ENCODE measurements at places on chromosomes 1 and 21.

- no peak for DNase-seq
Observed at GRCh38 chr1:75203415-75204277, 69.5 kb downstream of the LHX8 start.

DNA sequence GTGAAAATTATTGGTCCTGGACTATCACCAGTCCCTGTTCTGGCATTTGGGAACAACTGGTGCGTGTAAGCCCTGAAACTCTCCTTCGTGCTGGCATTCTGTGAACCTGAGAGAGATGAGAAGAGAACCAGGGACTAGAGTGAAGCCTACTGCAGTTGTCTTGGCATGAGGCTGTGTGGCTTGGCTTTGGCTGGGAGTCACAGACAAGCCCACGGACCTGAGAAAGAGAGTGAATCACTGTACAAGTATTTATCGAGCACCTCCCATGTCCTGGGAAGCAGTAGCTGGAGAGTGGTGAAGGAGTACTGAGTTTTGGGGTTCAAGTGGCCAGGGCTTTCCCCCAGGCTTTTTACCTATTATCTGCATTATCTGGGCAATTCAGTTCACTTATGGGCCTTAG, 63.3 kb downstream of the FGGY start:
- DNase-seq: no peak

- no peak for DNase-seq
Observed at GRCh38 chr1:172935062-172935592, 115.6 kb downstream of the TNFSF18 start.

DNA sequence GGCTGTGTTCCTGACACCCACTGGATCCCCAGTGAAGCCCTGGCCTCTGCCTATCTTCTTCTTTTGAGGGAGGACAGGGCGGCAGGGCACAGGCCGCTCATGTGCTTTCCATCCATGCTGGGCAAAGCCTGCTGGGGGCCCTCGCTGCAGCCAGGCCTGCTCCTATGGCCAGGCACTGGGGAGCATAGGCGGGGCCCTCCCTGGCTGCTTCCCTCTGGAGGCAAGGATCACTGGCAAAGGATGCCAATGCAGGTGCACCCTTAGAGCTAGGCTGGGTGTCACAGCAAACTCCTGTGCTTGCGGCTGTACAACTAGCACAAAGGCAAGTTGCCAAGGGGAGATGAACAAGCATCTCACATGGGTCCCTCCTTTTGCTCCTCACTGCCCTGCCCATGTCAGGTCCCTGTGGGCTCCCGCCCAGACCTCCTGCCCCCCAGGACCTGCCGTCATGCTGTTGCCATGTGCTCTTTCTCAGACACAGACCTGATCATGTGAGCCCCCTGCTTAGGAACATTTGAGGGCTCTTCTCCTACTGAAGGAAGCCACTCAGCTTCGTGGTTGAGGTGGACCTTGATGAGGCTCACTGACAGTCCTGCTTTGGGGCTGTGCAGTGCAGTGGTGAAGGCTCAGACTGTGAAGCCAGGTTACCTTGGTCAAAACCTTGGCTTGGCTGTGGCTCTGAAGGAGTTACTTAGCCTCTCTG, 393.6 kb downstream of the PTPRU start:
- no peak for DNase-seq

DNA sequence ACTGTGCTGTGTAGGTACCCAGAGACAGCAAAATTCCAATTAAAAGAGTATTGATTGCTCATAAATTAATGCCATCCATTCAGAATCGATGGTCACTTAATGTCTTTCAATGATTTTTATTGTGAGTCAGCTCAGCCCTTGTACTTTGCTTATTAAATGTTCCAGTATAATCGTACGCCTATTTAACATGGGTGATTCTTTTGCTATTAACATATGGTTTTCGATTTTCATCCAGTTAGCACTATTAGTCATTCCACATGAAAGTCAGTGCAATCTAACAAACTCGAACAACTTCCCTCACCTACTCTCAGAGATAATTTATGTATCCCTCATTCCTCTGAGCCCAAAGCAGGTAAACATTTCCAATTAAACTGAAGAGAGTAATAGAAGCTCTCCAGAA, 109.6 kb upstream of the APP start:
- DNase-seq: no peak

DNA sequence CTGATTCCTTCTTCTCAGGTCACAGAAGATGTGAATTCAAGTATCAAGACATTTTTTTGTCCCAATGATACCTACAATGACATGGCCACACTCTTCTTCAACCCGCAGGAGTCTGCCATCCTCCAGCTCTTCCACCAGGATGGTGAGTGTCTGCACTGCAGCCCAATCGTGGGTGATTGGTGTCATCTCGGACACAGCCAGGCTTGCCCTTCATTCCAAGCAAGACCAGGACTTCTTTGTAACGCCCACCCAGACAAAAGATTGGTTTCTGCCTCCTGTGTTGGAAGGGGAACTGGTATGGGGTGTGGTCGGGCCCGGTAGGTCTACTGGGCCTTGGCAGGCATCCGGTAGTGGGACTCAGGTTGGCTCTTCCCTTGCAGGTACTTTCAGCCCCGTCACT, 14.1 kb downstream of the NPPA start:
- DNase-seq: no peak

- no peak for DNase-seq
Observed at GRCh38 chr1:50989694-50990093, 19.6 kb downstream of the CDKN2C start.

- DNase-seq: no peak
Observed at GRCh38 chr1:51417496-51418383, 87.4 kb upstream of the TTC39A start.

- DNase-seq: no peak
Observed at GRCh38 chr1:205947024-205947423, 3.8 kb upstream of the SLC26A9 start.

GRCh38 chr1:227392984-227393764, 74.9 kb upstream of the CDC42BPA start:
- no peak for DNase-seq

DNA sequence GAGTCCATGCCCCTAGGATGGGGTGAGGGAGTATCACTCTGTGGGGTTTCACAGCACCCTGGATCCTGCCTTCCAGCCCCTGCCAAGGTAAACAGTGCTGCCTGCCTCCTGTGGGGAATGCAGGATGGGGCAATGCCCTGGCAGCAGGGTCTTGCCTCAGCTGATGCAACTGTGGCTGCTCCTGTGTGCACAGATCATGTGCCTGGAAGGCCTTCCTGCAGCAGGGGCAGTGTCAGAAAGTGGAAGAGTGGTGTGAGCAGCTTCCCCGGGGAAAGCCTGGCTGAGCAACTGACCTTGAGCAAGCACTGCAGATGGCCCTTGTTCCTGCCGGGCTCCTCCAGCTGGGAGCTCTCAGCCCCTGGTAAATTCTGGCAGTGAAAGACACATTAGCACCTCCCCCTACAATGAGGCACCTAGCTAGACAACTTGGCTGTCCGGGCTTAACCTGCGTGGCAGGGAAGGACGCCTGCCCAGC, 9.9 kb downstream of the TOR3A start:
- DNase-seq: no peak

GRCh38 chr1:89705901-89706699, 73.2 kb downstream of the LRRC8C start:
- no peak for DNase-seq

GRCh38 chr1:82445827-82446226, 645.1 kb downstream of the ADGRL2 start:
- no peak for DNase-seq

GRCh38 chr1:43492826-43493225, 37.9 kb upstream of the PTPRF start:
- no peak for DNase-seq

GRCh38 chr21:31409831-31410487, 65.9 kb upstream of the TIAM1 start:
- DNase-seq: no peak

- no peak for DNase-seq
Observed at GRCh38 chr1:192888574-192888973, 79.7 kb downstream of the RGS2 start.

- no peak for DNase-seq
Observed at GRCh38 chr1:197618061-197618460, 157.2 kb downstream of the DENND1B start.

DNA sequence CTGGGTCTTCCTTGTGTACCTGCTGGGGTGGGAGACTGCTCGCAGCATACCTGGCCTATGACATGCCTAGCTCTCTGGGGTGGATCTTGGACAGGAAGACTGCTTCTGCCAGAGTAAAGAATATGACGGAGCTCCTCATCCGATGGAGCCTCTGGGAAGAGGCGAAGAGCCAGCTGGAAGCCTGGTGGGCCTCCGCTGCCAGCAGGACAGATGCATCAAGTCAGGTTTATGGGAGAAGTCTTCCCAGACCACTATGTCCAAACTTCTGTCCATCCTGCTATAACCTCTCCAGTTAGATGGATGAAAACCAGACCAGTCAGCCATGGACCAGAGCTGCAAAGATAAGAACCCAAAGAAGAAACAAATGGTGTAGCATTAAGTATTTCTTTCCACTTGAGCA, 27.7 kb upstream of the NGF start:
- DNase-seq: no peak

- DNase-seq: no peak
Observed at GRCh38 chr1:53377438-53377841, 49.6 kb upstream of the LRP8 start.

- DNase-seq: no peak
Observed at GRCh38 chr21:29637134-29637533, 302.7 kb downstream of the GRIK1 start.

- DNase-seq: no peak
Observed at GRCh38 chr1:234597894-234598293, 12.1 kb downstream of the IRF2BP2 start.

- no peak for DNase-seq
Observed at GRCh38 chr21:31921079-31921478, 48.3 kb downstream of the HUNK start.

GRCh38 chr1:7495962-7496361, 275.1 kb upstream of the VAMP3 start:
- DNase-seq: no peak

DNA sequence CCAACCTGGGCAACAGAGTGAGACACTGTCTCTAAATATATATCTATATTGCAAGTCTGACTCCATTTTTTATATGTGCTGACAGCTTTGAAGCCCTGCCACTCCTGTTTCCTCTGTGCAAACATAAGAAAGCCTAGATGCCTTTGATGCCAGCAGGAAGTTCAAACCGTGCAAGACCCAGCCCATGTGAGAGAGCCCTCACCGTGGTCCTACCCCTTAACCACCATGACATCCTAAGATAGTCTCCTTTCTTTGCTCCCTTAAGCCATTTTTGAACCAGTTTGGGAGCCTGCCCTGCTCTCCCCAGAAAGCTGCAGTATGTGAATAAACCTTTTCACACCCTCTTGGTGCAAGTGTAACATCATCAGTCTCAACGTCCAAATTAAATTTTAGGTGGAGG, 3.7 kb upstream of the DIPK1A start:
- no peak for DNase-seq

GRCh38 chr1:66370462-66370971, 163.4 kb upstream of the SGIP1 start:
- DNase-seq: no peak

DNA sequence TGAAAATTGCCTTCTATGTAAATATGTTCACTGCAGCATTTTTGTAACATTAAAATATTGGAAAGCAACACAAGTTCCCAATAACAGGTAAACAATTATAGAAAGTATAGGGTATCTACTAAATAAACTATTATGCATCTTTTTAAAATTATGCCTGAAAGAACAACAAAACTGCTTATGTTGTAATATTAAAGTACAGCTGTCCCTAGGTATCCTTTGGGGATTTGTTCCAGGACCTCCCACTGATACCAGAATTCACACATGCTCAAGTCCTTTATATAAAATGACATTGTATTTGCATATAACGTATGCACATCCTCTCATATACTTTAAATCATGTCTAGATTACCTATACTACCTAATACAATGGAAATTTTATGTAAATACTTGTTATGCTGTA, 121.8 kb upstream of the TNFSF4 start:
- DNase-seq: no peak

- DNase-seq: no peak
Observed at GRCh38 chr1:34884961-34885360, 25.4 kb upstream of the SMIM12 start.

DNA sequence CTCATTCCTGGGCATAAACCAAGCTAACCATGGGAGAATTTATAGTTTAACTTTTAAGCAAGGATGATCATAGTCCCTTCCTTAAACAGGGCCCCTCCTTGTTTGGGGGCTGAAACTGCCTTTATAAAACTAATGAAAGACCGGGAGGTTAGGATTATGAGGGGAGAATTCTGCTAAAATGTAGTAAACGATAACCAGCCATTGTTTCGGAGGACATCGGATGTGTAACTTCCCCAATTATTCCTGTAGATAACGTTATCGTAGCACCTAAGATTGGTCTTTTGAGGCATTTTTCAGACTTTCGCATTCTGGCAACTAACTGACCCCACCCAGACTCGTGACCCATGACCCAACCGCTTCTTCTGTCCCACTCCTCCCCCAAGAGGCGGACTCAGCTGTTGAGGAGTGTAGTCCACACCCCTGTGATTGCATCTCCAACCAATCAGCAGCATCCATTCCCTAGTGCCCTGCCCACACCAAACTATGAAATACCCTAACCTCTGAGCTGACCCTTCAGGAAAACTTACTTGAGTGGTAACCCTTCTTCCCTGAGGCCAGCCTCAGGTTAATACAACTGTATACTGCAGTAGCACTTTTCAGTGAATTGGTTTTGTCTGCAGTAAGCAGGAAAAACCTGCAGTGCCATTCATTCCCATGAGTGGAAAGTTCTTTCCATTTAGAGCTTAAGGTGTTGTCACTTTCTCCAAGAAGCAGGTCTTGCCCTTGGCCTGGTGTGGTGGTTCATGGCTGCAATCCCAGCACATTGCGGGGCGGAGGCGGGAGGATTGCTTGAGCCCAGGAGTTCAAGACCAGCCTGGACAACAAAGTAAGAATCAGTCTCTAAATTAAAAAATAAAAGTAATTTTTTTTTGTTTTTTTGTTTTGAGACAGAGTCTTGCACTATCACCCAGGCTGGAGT, 823 bp upstream of the SYF2 start:
- DNase-seq: no peak

- DNase-seq: no peak
Observed at GRCh38 chr1:156281281-156281680, 1.3 kb downstream of the SMG5 start.

GRCh38 chr1:171180670-171181069, 4.4 kb upstream of the FMO2 start:
- DNase-seq: no peak

DNA sequence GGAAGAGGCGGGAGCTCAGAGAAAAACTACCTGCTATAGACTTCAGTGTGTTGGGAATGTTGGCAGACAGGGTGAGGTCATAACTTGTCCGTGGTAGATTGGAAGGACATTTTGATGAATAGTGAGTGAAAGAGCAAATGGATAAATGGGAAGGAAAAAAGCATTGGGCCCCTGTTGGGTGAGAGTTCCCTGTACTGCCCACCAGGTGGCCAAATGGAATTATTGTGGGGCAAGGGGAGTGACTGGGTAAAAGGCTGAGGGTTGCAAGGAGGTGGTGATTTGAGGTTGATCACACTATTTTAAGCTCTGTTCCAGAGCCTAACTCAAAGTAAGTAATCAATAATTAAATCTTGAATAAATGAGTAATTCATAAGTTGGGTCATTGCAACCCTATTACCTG, 60.4 kb downstream of the MRPS6 start:
- no peak for DNase-seq

- DNase-seq: no peak
Observed at GRCh38 chr1:27045973-27046558, 33.4 kb upstream of the TENT5B start.

- no peak for DNase-seq
Observed at GRCh38 chr1:108983114-108983513, 19.8 kb upstream of the CLCC1 start.

- DNase-seq: no peak
Observed at GRCh38 chr1:226677027-226678020, 61.8 kb downstream of the ITPKB start.
